ENCODE measurements at places on chromosomes 5 and 9.

DNA sequence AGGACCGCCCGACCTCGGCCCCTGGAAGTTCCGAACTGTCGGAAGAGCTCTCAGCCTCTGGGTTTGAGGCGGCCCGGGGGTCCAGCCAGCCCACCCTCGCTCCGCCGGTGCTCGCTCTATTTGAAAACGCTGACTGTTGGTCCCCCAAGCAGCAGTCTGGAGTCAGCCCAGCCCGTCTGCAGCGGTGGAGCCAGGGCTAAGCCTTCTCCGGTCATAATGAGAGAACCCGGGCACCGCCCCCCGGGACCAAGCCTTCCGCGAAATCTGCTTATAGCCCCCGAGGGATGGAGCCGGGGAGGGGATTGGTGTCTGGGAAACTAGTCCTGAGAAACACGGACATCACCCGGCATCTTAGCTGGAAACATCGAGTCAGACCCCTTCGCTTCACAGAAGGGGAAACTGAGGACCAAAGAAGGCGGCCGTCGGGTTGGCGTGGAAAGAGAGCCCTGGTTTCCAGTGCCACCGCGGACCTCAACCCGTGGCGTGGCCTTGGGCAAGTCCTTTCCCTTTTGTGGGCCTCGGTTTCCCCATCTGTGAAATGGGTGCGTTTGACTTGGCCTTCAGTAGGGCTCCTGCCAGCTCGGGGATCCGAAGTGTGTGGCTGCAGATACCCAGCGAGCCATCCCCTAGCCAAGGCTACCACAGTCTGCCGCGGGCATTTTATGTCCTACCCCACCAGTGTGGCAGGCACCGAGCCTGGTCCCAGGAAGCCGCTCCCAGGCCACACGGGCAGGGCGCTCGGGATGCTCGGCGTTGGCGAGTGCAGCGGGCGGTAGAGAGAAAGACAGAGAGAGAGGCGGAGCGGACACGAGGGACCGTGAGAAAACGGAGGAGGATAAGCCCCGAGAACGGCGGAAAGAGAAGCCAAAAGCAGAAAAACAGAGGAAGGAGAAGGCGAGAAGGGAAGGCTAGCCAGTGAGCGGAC, 857 bp downstream of the ADAM19 start:
- peak; percentile 58 for DNase-seq

GRCh38 chr5:42612750-42613366, 143.8 kb upstream of the CCDC152 start:
- DNase-seq, result no peak

DNA sequence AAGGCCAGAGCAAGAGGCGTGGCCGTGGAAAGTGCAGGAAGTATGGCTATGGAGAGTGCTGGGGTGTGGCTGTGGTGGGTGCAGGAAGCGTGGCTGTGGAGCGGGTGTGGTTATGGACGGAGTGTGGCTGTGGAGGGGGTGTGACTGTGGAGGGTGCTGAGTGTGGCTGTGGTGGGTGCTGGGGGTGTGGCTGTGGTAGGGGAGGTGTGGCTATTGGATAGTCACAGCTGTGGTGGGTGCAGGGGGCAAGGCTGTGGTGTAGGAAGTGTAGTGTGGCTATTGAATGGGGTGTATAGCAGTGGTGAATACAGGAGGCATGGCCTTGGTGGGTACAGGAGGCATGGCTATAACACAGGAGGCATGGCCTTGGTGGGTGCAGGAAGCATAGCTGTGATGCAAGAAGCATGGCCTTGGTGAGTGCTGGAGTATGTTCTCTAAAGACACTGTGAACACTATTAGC, 40.8 kb upstream of the SPATA31C2 start:
- DNase-seq, result no peak

DNA sequence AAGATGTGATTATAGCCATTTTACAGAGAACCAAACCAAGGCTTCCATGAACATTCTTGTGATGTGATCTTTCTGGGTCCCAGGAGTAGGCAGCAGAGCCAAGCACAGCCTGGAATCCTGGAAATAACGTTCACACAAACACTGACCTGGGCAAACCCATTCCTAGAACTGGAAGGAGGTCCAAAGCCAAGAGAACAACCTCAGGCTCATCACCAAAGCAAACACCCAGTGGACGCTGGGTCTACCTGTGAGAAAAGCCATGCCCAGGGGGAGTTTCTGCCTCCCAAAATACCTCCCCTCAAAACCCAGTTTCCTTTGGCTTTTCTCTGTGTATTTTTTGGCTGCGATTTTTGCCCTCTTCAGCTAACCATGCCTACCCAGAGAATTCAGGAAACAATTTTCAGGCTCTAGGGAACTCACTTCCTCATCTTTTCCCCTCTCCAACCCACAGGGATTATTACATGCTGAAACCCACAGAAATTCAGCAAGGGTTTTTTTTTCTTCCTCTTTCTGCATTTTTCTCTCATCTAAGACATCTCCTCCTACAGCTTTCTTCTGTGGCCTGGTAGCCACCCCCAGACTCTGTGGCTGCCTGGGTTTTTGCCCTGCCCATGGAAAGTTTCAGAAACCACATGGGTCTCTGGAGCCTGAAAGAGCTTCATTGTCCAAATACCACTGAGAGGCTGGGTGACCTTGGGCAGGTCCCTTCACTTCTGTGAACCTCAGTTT, 75.0 kb downstream of the TNC start:
- DNase-seq, result peak; percentile 16

DNA sequence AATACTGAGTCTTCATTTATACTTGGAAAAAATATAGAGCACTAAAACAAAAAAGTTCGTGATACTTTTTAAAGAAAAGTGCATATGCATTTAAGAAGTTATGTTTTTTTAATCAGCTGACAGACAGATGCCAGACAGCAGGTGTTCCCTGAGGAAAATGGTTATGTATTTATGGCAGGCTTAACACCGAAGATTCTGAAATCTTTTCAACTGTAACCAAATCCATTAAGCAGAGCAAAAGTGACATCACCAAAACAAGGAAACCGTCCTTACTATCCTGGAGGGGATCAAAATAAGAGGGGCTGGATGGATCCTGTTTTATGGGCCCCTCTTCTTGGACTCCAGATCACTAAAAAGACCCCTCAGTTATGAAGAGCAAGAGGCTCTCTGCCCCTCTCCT, 404.9 kb upstream of the ADAMTS16 start:
- no peak for DNase-seq

GRCh38 chr9:92968081-92968480, 20.8 kb downstream of the FGD3 start:
- DNase-seq, result no peak

- DNase-seq, result no peak
Observed at GRCh38 chr9:89008055-89008743, 16.9 kb downstream of the S1PR3 start.
